ENCODE measurements at places on chromosomes 3 and 15.

- DNase-seq, result no peak
These were observed 372.7 kb downstream of the EDEM1 start for GRCh38 chr3:5560199-5560598.

DNA sequence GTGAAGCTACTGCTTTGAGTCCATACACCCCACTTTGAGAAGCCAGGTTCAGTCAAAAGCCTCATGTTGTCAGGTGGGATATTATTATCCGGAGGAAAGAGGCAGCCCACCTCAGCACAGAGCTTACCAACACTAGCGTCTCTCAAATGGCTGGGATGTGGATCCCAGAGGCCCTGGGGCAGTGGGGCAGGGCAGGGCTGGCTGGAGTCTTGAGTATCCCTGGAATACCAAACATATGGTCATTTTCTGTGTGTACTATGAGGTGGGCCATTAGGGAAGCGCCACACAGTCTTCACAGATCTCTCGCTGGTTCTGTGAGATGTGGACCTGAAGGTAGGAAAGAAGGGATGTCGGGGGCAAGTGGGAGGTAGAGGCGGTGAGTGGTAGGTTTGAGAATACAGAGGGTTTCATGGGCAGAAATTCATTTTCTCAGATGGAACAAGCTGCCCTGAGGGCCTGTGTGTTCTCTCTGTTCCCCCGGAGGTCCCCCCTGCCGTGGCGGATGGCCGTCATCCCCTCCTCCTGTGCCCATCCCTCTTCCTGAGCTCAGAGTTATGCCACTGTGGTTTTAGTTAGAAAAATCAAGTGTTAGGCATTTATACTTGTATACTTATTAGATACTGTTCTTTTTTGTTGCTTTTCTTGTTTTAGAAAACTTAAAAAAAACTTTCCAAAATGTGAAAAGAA, 66.4 kb downstream of the USP13 start:
- DNase-seq, result no peak

- DNase-seq, result no peak
These were observed 313.4 kb upstream of the STT3B start for GRCh38 chr3:31219131-31219843.

GRCh38 chr3:20225769-20226168, 39.8 kb upstream of the SGO1 start:
- DNase-seq, result no peak

DNA sequence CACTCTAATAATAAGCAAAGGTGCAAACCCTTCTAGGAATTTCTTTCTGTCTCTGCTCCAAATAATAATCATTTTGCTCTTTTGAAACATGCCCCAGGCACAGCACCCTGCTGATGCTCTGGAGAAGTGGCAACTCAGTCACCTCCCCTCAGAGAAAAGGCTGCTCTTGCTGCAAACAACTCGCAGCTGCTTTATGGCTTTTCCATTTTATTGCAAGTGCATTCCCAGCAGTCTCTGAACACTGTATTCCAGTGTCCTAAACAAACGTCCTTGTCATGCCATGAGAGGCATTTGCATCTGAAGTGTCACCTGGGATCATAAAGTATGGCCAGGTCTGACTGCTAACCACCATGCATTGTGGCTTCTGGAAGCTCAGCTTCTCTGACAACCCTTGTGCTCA, 358.1 kb upstream of the TRIM42 start:
- DNase-seq, result no peak

DNA sequence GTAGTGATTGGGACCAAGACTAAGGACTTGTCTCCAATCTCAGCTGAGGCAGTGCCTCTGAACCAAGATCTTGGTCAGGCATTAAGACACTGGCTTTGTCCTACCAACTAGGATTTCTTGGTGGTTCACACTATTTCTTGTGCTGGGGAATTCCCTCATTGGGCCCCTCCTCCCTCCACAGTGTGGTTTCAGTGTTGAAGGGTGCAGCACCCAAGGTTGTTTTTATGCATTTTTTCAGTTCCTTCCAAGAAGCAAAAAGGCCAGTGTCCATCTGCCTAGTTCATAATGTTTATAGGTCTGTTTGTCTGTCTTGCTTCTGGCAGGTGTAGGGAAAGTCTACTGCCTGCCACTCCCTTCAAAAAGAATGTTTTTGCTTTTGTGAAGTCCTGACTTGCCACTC, 10.6 kb upstream of the ITPKA start:
- no peak for DNase-seq

DNA sequence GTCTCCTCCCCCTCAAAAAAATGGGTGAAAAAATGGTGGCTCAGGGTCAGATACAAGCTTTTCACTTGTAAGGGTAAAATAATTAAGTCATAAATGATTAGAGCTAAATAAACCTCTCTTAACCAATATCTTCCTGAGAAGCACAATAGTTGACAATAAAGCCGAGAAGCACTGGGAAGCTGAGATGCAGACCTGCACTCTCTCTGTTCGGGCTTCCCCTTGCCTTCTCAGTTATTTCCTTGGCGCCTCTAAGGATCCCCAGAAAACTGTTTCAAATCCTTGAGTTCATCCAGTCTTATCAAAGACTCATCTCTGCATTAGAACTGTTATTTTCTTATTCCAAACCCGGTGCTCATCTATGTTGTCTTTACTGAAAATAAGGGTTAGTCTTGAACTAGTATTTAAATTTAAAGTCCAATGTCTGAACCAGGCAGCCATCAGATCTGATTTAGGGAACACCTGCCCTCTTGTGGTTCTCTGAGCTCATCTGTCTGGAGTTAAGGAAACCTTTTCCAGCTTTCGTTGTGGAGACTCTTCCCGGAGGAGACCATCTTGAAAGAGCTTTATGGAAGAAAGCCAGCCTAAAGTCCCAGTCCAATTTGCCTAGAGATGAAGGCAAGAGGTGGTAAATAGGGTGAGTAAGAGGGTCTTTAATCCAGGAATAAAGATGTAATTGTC, 256.4 kb upstream of the MCTP2 start:
- no peak for DNase-seq

GRCh38 chr15:64895285-64896065, 16.2 kb upstream of the ANKDD1A start:
- DNase-seq, result peak; percentile 8

DNA sequence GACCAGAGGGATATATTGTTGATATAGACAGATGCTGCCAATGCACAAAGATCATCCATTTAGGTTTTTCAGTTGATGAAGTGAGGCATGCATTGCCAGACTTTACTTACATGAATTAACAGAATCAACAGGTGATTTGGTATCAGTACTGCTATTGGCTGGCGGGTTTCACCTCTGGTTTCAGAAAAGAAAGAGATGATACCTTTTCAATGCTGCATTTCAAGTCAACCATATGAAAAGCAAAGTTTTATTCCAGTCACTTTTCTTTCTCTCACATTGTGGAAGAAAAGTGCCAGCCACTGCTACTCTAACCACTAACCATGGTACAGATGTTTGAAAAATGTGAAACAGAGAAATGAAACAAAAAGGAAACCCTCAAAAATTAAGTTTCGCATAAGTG, 289.1 kb downstream of the TIGIT start:
- DNase-seq, result no peak

- no peak for DNase-seq
These were observed 95.2 kb downstream of the AQP9 start for GRCh38 chr15:58233341-58233740.

DNA sequence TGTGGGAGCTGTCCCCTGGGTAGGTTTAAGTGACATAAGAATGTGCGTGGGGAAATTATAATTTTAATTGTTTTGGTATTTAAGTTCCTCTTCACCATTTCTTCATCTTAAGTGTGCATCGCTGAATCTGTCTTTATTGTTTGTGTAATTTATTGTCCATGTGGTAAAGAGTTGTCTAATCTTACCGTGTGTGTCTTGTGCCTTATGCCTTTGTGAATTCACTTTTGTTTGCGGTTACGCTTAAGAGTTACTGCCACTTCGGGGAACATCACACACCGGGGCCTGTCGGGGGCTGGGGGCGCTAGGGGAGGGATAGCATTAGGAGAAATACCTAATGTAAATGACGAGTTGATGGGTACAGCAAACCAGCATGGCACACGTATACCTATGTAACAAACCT, 767 bp downstream of the WDR48 start:
- DNase-seq, result no peak

GRCh38 chr3:73746623-73747022, 121.9 kb upstream of the PDZRN3 start:
- no peak for DNase-seq

- DNase-seq, result peak; percentile 93
These were observed 40.0 kb downstream of the PTPN23 start for GRCh38 chr3:47420511-47421484.

GRCh38 chr3:36814066-36814717, 49.8 kb upstream of the DCLK3 start:
- no peak for DNase-seq

DNA sequence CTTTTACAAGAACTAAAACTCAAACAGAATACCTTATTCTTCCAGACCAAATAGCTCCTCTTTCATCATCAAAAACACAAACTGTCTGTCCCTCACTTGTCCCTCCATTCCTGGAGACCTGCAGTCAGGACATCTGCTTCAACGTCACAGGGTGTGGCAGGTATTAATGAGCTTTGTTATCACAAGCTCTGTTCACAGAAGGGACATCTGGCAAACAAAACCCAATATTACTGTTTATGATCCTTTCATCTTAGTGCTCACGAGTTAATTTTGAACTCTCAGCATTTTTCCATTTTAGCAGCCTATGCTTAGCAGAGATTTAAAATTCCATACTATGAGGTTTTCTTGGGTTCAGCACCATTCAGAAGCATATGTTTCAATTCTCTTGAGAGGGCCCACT, 32.9 kb downstream of the AP3S2 start:
- no peak for DNase-seq

Data from stimulated activated CD4-positive, alpha-beta T cell treated with anti-CD3 and anti-CD28 coated beads, Interleukin-12 subunit alpha, Interleukin-12 subunit beta, amount 100 ng/mL, for 24 hours (primary cell).